Muscle of arm (tissue), 14 donors: ENCODE measurements at places on chromosomes 6 and 20. TPM values are rescaled to one million over a fixed set of nuclear protein-coding genes. Genes with fewer than 3 reads are reported as not detected.
A peak's percentile ranks its signal among the peaks of the same experiment; 100 is the strongest.

The POLR1C gene
- 18.5 TPM for polyA plus RNA-seq

The GSTA3 gene
- polyA plus RNA-seq, result not detected

The HLA-DPB1 gene
- 9.6 TPM for polyA plus RNA-seq

The SFTA2 gene
- not detected for polyA plus RNA-seq

The ULBP2 gene
- 0.52 TPM for polyA plus RNA-seq

The LY6G6F gene
- polyA plus RNA-seq, result not detected

The MUC22 gene
- polyA plus RNA-seq, result not detected

The CDYL gene
- 30.6 TPM for polyA plus RNA-seq

The RAET1E gene
- polyA plus RNA-seq, result 1.5 TPM

The UBD gene
- polyA plus RNA-seq, result not detected

The POM121L2 gene
- not detected for polyA plus RNA-seq

The VTA1 gene
- polyA plus RNA-seq, result 66.5 TPM

The CTCFL gene
- polyA plus RNA-seq, result 0.08 TPM

The KHDC1 gene
- not detected for polyA plus RNA-seq

DNA sequence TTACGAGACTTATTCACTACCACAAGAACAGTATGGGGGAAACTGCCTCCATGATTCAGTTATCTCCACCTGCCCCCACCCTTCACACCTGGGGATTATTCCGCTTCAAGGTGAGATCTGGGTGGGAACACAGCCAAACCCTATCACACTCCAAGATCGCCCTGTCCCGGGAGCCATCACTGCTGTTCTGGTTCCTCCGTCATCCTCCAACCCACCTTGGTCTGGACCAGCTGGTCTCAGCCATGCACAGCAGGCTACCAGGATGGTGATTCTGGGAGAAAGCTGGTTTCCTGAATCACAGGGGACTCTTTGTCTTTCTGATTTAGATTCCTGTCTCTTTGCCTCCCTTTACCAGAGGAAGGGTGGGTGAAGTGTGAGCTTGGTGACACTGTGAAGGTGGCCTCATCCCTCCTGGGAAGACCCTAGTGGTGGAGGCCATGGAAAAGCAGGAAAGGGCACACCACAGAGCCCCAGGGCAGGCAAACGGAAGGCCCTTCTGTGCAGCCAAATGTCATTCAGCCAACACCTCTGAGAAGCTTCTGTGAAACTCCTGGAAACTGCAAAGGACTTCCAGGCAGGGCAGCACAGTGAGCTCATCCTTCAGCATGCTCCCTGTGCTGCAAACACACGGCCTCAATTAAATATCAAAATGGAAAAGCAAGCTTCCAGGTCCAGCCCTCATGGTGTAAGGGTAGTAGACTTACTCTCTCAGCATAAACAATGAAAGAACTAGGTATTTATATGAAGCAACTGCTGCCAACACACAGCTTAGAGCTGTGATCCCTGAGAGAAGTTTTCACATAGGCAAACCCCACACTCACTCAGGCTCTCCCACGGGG, 169.8 kb downstream of the ANKRD60 start:
- DNase-seq, result no peak

- DNase-seq, result peak; percentile 80
These were observed 223.6 kb upstream of the CITED2 start for GRCh38 chr6:139597771-139598755.

- no peak for DNase-seq
These were observed 10.2 kb downstream of the SULF2 start for GRCh38 chr20:47775039-47775438.

DNA sequence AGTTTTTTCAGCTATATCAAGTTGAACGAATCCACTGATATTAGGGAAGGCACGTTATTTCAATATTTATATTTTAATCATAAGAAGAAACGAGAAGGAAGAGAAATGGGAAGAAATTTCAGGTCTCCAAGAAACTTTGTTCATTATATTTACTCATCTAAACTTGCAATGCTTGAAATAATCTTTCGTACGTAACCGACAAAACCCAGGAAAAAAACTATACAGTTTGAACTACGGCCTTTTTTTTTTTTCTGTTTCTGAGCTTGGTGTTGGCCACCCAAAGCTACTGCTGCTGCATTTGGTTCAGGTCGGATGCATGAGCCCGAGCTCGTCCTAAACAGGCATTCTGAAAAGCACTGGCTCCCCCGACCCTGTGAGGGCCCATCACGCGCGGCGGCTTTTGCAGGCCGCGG, 548 bp downstream of the PERP start:
- no peak for DNase-seq

DNA sequence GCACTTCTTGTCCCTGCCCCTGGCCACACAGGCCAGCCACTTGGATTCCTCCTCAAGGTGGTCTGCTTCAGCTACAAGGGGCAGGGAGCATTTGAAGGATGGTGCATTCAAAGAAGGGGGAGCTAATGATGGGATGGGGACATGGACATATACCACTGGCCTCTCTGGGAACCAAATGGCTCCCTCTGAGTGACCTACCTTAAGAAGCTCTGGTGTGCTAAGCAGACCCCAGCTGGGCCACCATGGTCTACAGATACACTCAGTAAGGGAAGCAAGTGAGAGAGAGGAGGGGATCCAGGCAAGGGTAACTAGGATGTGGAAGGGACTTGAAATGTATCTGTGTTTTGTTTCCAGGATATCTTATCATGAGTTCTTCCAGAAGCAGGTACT, 62.4 kb downstream of the TTI1 start:
- DNase-seq, result no peak

DNA sequence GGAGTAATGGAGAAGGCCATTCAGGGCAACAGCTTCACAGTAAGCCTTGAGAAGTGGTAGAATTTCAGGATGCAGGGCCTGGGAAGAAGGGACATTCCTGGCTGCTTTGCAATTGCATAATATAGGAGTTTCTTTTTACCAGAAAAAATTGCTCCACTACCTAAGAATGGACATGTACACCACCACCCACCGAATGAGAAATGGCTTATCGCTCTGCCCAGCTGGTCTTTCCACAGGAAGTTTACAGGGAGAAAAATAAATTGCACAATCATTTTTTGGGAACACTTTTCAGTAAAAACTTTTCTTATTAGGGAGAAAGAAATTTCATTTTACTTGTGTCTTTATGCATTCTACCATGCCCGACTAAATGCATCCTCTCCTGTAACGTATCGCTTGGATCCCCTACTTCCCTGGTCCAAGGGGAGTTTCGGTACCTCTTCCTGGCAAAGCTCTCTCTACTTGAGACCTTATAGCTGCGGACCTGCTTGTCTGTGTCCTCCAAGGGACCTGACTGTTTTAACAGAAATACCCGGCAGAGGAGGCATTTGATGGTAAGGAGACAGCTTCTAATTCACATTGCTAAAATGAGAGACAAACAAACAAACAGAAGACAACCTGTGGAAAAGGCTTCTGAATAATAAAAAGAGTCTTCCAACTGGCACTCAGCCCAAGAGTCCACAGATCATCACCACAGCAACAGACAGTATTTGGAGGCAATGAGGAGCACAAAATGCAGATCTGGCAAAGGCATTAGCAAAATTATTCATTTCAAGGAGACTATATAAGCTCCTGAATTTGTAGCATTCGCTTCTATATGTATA, 54.2 kb downstream of the MAP3K5 start:
- DNase-seq, result peak; percentile 63

DNA sequence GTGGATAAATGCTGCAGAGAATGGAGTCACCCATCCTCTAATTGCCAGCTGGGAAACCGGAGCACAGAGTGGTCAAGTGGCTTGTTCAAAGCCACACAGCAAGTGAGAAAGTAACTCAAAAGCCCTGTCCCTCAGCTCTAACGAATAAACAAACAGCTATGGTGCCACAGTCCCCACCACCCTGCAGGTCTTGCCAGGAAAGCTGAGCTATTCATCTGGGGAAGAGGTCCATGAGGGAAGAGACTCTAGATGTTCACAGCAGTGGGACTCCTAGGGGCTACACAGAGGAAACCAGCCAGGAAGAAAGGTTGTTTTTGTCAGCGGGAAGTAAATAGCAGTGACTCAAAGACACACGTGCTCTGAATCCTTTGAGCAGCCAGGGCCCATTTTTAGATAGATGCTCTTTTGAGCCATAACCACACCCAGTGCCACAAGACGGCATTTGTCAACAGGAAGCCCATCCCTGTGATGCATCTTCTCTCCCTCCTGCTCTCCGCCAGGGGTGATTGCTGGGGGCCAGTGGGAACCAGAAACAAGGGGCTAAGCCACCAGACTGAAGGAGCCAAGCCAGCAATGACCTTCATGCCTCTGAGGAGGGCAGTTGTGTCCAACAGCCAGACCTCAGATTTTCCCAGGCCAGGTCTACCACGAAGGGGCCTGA, 32.4 kb upstream of the TCP11 start:
- DNase-seq, result no peak

GRCh38 chr20:41619360-41620100, 1.4 kb upstream of the CHD6 start:
- DNase-seq, result no peak

- no peak for DNase-seq
These were observed 19.8 kb downstream of the HEY2 start for GRCh38 chr6:125769147-125769783.

DNA sequence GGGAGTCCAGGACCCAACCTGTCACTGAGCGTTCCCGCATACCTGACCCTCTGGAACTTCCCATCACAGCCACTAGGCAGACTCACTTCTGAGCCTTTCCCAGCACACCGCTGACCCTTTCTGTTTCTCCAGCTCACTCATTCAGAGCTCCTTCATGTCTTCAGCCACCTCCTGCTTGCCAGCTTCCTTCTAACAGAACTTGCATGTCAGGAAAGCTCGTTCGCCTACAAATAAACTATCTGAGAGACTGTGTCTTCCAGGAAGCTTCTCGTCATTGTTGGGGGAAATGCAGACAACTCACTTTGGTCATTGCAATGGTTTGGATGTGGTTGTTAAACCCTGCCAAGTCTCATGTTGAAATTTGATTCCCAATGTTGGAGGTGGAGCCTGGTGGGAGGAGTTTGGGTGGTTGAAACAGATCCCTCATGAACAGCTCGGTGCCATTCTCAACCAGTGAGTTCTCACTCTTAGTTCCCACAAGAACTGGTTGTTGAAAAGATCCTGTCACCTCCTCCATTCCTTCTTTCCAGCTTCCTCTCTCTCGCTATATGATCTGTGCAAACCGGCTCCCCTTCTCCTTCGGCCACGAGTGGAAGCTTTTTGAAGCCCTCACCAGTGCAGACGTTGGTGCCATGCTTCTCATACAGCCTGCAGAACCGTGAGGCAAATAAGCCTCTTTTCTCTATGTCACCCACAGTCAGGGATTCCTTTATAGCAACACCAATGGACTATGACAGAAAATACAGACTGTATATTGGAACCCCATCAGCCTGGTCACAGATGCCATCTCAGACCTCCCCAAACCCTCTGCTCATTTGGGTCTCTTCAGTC, 1.4 kb upstream of the MUC21 start:
- peak; percentile 34 for DNase-seq

GRCh38 chr6:72624557-72625160, 2.8 kb downstream of the KCNQ5 start:
- DNase-seq, result no peak

DNA sequence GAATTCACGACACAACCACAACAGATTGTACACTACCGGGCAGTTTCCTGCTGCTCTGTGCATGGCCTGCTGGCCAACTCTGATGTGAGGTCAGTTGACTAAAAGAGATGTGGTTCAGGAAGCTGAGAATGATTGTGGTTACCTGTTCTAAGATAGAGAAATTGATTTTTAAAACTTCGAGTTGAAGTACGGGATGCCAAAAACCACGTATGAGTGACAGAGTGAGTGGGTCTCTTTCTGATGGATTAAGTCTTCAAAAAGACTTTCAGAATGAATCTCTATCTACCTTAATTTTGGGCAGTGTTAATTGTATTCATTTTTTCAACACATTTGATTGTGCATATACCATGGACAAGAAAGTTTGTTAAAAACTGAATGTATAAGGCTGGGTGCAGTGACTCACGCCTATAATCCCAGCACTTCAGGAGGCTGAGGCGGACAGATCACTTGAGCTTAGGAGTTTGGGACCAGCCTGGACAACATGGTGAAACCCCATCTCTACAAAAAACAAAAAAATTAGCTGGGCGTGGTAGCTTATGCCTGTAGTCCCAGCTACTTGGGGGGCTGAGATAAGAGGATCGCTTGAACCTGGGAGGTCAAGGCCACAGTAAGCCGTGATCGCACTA, 121.2 kb downstream of the SGK1 start:
- DNase-seq, result no peak

GRCh38 chr6:8268606-8269005, 166.3 kb upstream of the EEF1E1 start:
- no peak for DNase-seq

DNA sequence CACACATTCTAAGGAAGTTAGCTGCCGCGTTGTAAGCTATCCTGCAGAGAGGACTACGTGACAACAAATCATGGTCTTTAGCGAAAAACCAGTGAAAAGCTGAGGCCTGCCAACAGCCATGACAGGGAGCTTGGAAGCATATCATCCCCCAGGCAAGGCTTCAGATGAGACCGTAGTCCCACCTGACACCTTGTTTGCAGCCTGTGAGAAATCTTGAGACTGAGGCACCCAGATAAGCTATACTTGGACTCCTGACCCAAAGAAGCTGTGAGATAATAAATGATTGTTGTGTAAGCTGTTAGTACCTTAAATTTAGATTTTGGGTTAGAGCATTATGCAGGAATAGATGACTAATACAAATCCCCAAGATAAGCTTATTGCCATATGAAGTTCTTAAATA, 45.4 kb upstream of the SENP6 start:
- DNase-seq, result no peak

- DNase-seq, result no peak
These were observed 99.4 kb downstream of the MBOAT1 start for GRCh38 chr6:20112841-20113240.

GRCh38 chr20:32536851-32537656, 48.1 kb downstream of the NOL4L start:
- no peak for DNase-seq

GRCh38 chr6:22926790-22927354, 357.5 kb downstream of the HDGFL1 start:
- DNase-seq, result no peak

DNA sequence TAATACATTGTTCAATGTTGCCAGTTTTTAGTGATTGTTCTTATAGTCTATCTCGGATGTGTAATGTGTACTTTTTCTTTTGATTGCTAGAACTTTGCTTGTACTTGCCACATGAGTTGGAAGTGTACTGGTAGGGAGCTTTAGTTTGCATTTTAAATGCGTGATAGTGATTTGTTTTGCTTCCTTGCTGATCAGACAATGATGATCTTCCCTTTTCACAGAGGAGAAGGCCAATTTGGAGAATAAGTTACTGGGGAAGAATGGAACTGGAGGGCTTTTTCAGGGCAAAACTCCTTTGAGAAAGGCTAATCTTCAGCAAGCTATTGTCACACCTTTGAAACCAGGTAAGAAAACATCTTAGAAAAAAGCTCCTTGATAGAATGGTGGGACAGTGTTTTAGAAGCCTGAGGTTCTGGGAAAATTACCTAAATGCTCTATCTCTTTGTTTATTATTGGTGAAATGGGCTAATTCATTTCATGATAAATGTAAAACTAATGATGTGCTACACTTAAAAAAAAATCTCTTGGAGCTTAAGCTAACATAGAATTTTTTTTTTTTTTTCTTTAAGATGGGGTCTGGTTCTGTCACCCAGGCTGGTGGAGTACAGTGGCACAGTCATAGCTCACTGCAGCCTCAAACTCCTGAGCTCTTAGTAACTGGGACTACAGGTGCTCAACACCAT, 20.9 kb downstream of the TPX2 start:
- DNase-seq, result no peak
